Adrenal gland (tissue), 19 donors: ENCODE measurements at places on chromosomes 2 and 18. TPM values are rescaled to one million over a fixed set of nuclear protein-coding genes. Genes with fewer than 3 reads are reported as not detected.

The FOXD4L1 gene
- not detected for total RNA-seq

The GPR39 gene
- not detected for total RNA-seq

The ACAA2 gene
- 128 TPM for total RNA-seq

The FAM228A gene
- 1.5 TPM for total RNA-seq

The DSG3 gene
- total RNA-seq: not detected

The CLHC1 gene
- total RNA-seq: 4.7 TPM

The MAP3K19 gene
- total RNA-seq: not detected

The RAB6C gene
- total RNA-seq: not detected

The SLC40A1 gene
- 3,561 TPM for total RNA-seq

The FBXO36 gene
- total RNA-seq: 8.6 TPM

The CCDC141 gene
- 1.2 TPM for total RNA-seq

The BABAM2 gene
- total RNA-seq: 925 TPM

The C2orf78 gene
- total RNA-seq: not detected

The IL1RL1 gene
- total RNA-seq: 74.8 TPM

The LYG2 gene
- not detected for total RNA-seq

The SPC25 gene
- 0.38 TPM for total RNA-seq

The GCG gene
- total RNA-seq: not detected

The ANKRD29 gene
- 24.9 TPM for total RNA-seq
